ENCODE measurements at places on chromosomes 2 and 18. TPM values are rescaled to one million over a fixed set of nuclear protein-coding genes. Genes with fewer than 3 reads are reported as not detected.

Gene ST8SIA5
- 7.0 TPM for total RNA-seq

Gene NFATC1
- total RNA-seq: 11.7 TPM

Gene ERBB4
- total RNA-seq: 17.9 TPM

Gene FBXO36
- 6.3 TPM for total RNA-seq

Gene ALPP
- total RNA-seq: not detected

Gene GDF7
- total RNA-seq: 1.9 TPM

Gene HRH4
- total RNA-seq: not detected

Gene KCNG3
- total RNA-seq: 2.0 TPM

Data from camera-type eye (tissue), 1 donor.